ENCODE measurements at places on chromosomes 3 and 15. TPM values are rescaled to one million over a fixed set of nuclear protein-coding genes. Genes with fewer than 3 reads are reported as not detected.

The GP9 gene
- not detected for total RNA-seq

The AHSG gene
- total RNA-seq = not detected

The ADAMTS9 gene
- not detected for total RNA-seq

The TUBGCP4 gene
- 48.0 TPM for total RNA-seq

The WDR49 gene
- total RNA-seq = 0.09 TPM

- peaks cover 9% of the 10 kb centered on the region for H3K27me3 ChIP-seq
- peak; percentile 74 for DNase-seq
- H3K27ac ChIP-seq = no peak overlapping the region
- no peaks in the 10 kb centered on the region for H3K36me3 ChIP-seq
- peaks cover 7% of the 10 kb centered on the region for H3K4me1 ChIP-seq
Measured at GRCh38 chr15:90291679-90292356, 26.3 kb downstream of the NGRN start.

DNA sequence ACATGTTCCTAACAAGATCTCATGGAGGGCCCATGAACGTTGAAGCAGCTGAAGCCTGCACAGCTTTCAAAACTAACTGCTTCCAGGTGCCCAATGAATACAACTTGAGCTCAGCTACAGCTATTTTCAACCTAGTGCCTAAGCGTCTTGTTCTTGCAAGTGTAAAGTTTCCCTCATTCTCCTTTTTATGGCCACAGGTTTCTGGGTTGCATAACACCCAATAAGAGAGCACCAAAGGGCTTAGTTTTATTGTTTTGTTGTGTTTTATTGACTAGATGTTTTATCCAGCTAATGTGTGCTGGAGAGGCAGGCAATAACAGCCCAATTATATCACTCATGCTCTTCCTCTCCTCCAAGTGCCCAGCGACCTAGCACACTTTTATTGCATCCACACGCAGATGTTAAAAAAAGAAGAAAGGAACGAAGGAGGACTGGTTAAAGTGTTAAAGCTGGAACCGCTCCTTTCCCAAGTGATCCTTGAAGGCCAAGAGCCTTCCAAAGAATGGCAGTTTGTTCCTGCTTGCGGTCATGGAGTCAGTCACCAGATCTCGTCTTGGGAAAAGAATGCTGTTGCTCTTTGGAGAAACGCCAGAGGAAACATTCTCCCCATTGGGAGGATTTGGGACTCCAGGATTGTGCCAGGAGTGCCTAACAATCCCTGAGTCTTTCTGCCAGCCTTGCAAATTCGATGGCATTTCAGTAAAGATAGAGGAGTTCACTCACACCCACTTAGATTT lies 156.9 kb downstream of the MEX3B start:
- DNase-seq = no peak
- H3K36me3 ChIP-seq = no peaks in the 10 kb centered on the region
- peaks cover 2% of the 10 kb centered on the region for H3K27me3 ChIP-seq
- H3K27ac ChIP-seq = no peak overlapping the region
- H3K4me1 ChIP-seq = no peaks in the 10 kb centered on the region

GRCh38 chr3:128011140-128011539 lies 41.1 kb upstream of the SEC61A1 start:
- peaks cover 6% of the 10 kb centered on the region for H3K27me3 ChIP-seq
- peak; percentile 59 for DNase-seq
- no peak overlapping the region for H3K4me3 ChIP-seq
- no peaks in the 10 kb centered on the region for H3K36me3 ChIP-seq
- no peak overlapping the region for H3K27ac ChIP-seq

DNA sequence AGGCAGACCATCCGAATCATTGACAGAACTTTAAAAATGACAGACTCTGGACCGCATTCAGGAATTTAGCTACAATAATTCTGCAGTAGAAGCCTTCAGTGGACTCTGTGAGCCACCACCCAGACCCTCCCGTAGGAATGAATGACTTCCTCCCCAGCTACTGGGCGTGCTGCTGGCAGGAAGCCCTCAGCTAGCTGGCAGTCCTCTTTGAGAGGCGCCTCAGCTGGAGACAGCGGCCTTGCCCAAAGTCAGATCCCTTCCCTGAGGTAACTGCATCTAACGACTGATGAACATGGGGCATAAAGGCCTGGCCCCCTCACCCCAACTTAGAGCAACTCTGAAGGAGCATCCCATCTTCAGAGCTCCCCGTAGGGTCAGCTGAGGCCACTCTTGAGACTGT lies 25.8 kb downstream of the CRABP1 start:
- peaks cover 18% of the 10 kb centered on the region for H3K27me3 ChIP-seq
- no peak overlapping the region for H3K4me3 ChIP-seq
- DNase-seq = no peak
- H3K36me3 ChIP-seq = no peaks in the 10 kb centered on the region
- no peaks in the 10 kb centered on the region for H3K4me1 ChIP-seq
- H3K27ac ChIP-seq = no peak overlapping the region

- H3K36me3 ChIP-seq = no peaks in the 10 kb centered on the region
- H3K27ac ChIP-seq = no peak overlapping the region
- DNase-seq = no peak
- H3K27me3 ChIP-seq = no peaks in the 10 kb centered on the region
Measured at GRCh38 chr3:162171970-162172369, 675.4 kb downstream of the OTOL1 start.

GRCh38 chr3:133944641-133945380 lies 49.1 kb upstream of the RAB6B start:
- H3K4me1 ChIP-seq = peaks cover 10% of the 10 kb centered on the region
- H3K36me3 ChIP-seq = no peaks in the 10 kb centered on the region
- H3K27ac ChIP-seq = no peak overlapping the region
- H3K27me3 ChIP-seq = peaks cover 5% of the 10 kb centered on the region
- H3K4me3 ChIP-seq = no peak overlapping the region
- no peak for DNase-seq

DNA sequence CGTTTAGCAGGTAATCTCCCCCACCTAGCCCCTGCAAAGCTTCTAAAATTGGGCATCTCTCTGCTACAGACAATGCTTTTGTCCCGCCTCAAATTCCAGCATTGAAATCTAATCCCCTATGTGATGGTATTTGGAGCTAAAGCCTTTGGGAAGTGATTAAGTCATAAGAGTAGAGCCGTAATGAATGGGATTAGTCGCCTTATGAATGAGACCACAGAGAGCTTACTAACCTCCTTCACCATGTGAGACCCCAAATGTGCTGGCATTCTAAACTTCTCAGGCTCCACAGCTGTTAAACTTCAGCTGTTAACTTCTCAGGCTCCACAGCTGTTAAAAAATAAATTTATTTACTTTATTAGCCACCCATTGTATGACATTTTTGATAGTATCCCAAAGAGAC lies 374.2 kb upstream of the BCHE start:
- H3K4me3 ChIP-seq = no peak overlapping the region
- no peaks in the 10 kb centered on the region for H3K4me1 ChIP-seq
- no peak overlapping the region for H3K27ac ChIP-seq
- DNase-seq = no peak
- H3K36me3 ChIP-seq = no peaks in the 10 kb centered on the region

DNA sequence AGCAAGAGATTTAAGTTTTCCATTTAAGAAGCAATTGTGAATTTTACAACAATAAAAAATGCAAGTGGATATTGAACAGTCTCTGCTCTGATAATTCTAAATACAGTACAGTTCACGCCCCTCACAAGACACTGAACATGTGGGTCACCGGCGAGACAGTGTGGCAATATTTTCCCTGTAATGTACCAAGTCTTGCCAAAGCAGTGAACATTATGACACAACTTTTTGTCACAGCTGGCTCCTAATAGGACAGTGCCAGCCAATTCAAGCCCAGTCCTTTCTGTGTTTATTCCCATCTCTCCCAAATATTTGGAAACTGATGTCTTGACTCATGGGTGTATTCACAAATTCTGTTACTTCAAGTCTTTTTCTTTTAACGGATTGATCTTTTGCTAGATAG lies 62.3 kb downstream of the PPARG start:
- peaks cover 20% of the 10 kb centered on the region for H3K27me3 ChIP-seq
- no peaks in the 10 kb centered on the region for H3K4me1 ChIP-seq
- no peak overlapping the region for H3K4me3 ChIP-seq
- H3K36me3 ChIP-seq = no peaks in the 10 kb centered on the region

- H3K4me1 ChIP-seq = peaks cover 2% of the 10 kb centered on the region
- H3K36me3 ChIP-seq = peaks cover 1% of the 10 kb centered on the region
- H3K27me3 ChIP-seq = peaks cover 3% of the 10 kb centered on the region
- H3K27ac ChIP-seq = no peak overlapping the region
- no peak for DNase-seq
Measured at GRCh38 chr3:188854772-188855149, 317.0 kb upstream of the TPRG1 start.

- peaks cover 9% of the 10 kb centered on the region for H3K27me3 ChIP-seq
- H3K4me1 ChIP-seq = peaks cover 5% of the 10 kb centered on the region
- no peak for DNase-seq
- H3K4me3 ChIP-seq = no peak overlapping the region
Measured at GRCh38 chr15:47812470-47812999, 95.2 kb downstream of the SEMA6D start.

DNA sequence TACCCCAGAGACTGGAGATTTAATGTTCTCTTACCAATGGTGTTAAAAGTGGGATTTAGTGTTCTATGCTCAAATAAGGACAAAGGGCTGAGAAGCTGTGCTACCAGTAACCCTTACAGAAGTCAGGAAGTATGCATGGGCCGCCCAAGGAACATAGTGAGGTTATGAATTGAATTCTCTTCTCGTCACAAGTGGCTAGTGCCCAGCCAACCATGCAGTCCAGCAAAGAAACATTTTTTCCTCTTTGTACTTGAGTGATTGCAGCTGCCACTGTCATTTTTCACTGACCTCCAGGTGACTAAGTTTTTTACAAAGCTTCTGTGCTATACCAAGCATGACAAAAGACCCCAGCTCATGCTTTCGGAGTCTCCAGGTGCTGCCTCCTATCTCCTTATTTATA lies 110.6 kb upstream of the DCBLD2 start:
- H3K27ac ChIP-seq = no peak overlapping the region
- no peak overlapping the region for H3K4me3 ChIP-seq
- no peaks in the 10 kb centered on the region for H3K4me1 ChIP-seq
- H3K27me3 ChIP-seq = no peaks in the 10 kb centered on the region
- no peak for DNase-seq

DNA sequence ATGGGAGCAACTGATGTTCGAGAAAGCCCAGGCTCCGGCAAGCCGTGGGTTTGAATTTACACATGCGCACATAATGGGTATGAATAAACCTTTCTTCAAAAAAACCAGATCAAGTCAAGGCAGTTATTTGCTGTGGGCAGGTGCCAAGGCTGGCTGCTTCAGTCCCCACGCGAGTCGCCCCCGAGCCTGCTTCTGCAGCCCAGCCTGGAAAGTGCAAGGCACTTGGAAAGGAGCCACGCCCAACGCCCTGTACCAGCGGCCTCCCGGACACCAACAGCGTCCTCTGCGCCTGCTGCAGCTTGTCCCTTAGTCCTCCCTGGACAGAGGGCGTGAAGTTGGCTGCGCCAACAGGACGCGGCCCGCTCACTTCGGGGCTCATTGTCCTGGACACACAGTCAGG lies 68.9 kb downstream of the KLF15 start:
- H3K27ac ChIP-seq = no peak overlapping the region
- no peak overlapping the region for H3K4me3 ChIP-seq
- no peaks in the 10 kb centered on the region for H3K4me1 ChIP-seq
- H3K27me3 ChIP-seq = peaks cover 30% of the 10 kb centered on the region

DNA sequence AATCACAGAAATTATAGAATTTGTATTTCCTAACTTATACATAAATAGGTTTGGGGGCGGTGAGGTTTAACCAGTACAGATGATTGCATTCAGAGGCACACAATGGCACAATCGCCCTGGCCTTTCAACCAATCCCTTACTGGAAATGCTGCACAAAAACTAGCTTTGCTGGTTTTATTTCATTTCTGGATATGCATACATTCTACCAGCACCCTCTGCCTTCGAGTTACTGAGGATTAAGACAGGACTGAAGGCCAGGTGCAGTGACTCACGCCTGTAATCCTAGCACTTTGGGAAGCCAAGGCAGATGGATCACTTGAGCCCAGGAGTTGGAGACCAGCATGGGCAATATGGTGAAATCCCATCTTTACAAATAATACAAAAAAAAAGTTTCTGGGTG lies 336.1 kb downstream of the ARRDC4 start:
- H3K4me3 ChIP-seq = no peak overlapping the region
- H3K36me3 ChIP-seq = no peaks in the 10 kb centered on the region
- no peak for DNase-seq
- H3K4me1 ChIP-seq = no peaks in the 10 kb centered on the region
- H3K27ac ChIP-seq = no peak overlapping the region
- H3K27me3 ChIP-seq = peaks cover 30% of the 10 kb centered on the region

- no peak overlapping the region for H3K27ac ChIP-seq
- H3K27me3 ChIP-seq = no peaks in the 10 kb centered on the region
- no peaks in the 10 kb centered on the region for H3K4me1 ChIP-seq
- H3K4me3 ChIP-seq = no peak overlapping the region
- no peaks in the 10 kb centered on the region for H3K36me3 ChIP-seq
Measured at GRCh38 chr3:377158-377561, 180.6 kb downstream of the CHL1 start.

DNA sequence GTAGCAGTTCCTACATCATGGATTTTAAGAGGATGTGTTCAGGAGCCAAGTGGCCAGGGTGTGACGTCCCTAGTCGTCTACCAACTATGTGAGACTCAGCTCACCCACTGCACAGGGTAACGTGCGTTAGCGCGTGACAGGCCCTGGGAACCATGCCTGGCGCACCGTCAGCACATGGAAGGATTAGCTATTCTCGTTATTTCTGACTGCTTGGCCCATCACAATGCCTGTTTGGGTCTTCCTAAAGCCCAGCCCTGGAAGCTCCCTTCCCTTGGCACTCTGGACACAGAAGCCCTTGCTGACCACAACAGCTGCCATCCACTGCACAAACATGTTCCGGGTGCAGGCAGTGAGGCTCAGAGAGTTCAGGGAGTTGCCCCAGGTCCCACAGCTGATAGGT lies 91.0 kb upstream of the RPL32 start:
- H3K4me3 ChIP-seq = no peak overlapping the region
- H3K36me3 ChIP-seq = peaks cover 7% of the 10 kb centered on the region
- no peaks in the 10 kb centered on the region for H3K4me1 ChIP-seq

DNA sequence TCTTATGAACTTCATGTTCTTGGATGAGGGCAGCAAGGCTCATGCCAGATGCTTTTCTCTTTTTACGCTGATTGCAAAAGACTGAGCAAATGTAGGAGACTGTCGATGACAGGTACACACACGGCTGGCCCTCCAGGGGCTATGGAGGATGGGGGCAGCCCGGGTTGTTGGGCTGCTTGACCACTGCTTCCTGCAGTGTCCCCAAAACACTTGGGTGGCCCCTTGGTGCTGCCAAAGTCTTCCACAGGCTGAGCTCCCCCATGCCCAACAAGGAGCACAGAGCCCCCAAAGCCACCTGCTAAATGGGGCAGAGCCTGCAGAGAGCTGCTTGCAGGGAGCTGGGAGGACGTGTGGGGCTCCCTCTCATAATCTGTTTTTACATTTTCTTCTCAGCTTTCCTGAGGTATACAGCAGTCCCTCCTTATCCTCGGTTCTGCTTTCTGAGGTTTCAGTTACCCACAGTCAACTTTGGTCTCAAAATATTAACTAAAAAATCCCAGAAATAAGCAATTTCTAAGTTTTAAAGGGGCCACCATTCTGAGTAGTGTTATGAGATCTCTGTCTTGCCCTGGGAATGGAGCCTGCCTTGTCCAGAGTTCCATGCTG lies 7.3 kb downstream of the PRR23E start:
- no peak overlapping the region for H3K27ac ChIP-seq
- DNase-seq = no peak
- H3K4me3 ChIP-seq = no peak overlapping the region
- H3K27me3 ChIP-seq = peaks cover 13% of the 10 kb centered on the region
- no peaks in the 10 kb centered on the region for H3K4me1 ChIP-seq
